ENCODE measurements at places on chromosomes 3 and 15. TPM values are rescaled to one million over a fixed set of nuclear protein-coding genes. Genes with fewer than 3 reads are reported as not detected.

TRIM59 gene
- total RNA-seq, result 17.5 TPM

CPNE9 gene
- 0.16 TPM for total RNA-seq

CYP1A2 gene
- total RNA-seq, result not detected

TMCO5A gene
- not detected for total RNA-seq

CFAP44 gene
- total RNA-seq, result 8.2 TPM
